ENCODE measurements at places on chromosomes 7 and 10. TPM values are rescaled to one million over a fixed set of nuclear protein-coding genes. Genes with fewer than 3 reads are reported as not detected.

DNA sequence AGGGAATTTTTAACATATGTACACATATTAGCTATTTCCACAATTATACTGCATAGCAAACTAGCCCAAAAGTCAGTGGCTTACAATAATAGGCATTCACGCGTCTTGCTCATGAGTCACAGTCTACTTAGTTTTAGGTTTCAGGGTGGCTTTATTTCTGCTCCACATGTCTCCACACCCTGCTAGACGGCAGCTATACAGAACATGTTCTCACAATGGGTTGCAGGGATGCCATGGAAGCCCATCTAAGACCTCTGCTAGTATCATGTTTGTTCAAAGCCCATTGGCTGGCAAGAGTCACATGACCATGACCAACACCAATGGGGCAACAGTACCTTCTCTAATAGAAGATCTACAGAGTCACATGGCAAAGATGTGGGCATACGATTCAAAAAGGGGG, 96.3 kb upstream of the NEBL start:
- H3K4me3 ChIP-seq, result no peak overlapping the region
- no peaks in the 10 kb centered on the region for H3K36me3 ChIP-seq
- H3K4me1 ChIP-seq, result peaks cover 27% of the 10 kb centered on the region
- H3K27ac ChIP-seq, result peak overlapping the region; percentile 46

DNA sequence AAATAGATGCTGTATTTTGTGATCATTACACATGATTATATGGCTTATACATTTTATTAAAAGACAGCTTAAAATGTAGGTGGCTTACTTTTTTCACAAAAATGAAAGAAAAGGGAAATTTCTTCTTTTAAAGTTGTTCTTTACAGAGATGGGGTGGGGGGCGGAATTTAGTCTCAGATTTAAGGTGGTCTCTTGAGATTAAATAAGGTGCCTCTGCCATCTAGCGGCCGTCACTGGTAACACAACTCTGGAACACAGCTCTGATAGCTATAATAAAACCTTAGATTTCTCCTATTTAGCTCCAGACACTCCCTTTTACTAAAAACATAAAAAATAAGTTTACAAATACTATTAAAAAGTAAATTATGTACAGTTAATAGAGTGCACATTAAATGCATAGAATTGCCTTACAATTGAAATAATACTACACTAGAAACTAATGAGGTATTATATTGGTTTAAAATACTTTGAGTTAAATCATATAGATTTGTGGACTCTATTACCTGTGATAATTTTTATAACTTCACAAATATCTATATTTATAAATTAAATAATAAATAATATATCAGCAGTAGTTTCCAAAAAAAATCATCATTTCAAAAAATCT, 210.9 kb downstream of the DGKB start:
- DNase-seq, result no peak
- H3K27ac ChIP-seq, result no peak overlapping the region
- H3K27me3 ChIP-seq, result no peaks in the 10 kb centered on the region
- no peak overlapping the region for H3K4me3 ChIP-seq

DNA sequence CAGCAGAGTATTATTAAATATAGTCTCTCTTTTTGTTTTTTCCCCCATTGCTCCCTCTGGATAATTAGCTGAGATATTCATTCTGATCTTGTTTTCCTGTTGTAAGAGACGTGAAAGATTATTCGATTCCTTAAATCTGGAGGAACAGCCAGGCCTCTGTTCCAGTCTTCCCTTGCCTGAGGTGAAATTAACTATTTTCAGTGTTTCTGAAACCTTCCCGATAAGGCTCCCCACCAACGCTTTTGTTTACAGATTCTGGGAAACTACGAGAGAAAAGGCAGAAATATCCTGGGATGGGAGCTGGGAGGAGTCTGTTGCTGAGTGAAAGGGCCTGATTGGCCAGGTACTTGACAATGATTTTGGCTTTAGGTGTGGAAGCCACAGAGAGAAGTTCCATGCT, 63.6 kb upstream of the AGR3 start:
- no peaks in the 10 kb centered on the region for H3K36me3 ChIP-seq
- no peaks in the 10 kb centered on the region for H3K27me3 ChIP-seq
- H3K4me3 ChIP-seq, result no peak overlapping the region

GRCh38 chr10:73117976-73118743, 7.9 kb downstream of the NUDT13 start:
- no peaks in the 10 kb centered on the region for H3K36me3 ChIP-seq
- peak; percentile 39 for DNase-seq
- H3K27me3 ChIP-seq, result no peaks in the 10 kb centered on the region
- peak overlapping the region; percentile 53 for H3K27ac ChIP-seq
- no peak overlapping the region for H3K4me3 ChIP-seq
- peaks cover 7% of the 10 kb centered on the region for H3K4me1 ChIP-seq

- H3K27me3 ChIP-seq, result no peaks in the 10 kb centered on the region
- no peak overlapping the region for H3K27ac ChIP-seq
- peaks cover 68% of the 10 kb centered on the region for H3K36me3 ChIP-seq
- no peak overlapping the region for H3K4me3 ChIP-seq
Measured at GRCh38 chr7:94429153-94429552, 34.5 kb downstream of the COL1A2 start.

GRCh38 chr10:12235796-12236195, 39.8 kb downstream of the CDC123 start:
- H3K36me3 ChIP-seq, result peaks cover 44% of the 10 kb centered on the region
- no peaks in the 10 kb centered on the region for H3K27me3 ChIP-seq
- peak overlapping the region; percentile 51 for H3K27ac ChIP-seq
- no peaks in the 10 kb centered on the region for H3K4me1 ChIP-seq
- no peak overlapping the region for H3K4me3 ChIP-seq
- DNase-seq, result no peak

- H3K36me3 ChIP-seq, result no peaks in the 10 kb centered on the region
- H3K4me3 ChIP-seq, result peak overlapping the region; percentile 9
- H3K27me3 ChIP-seq, result no peaks in the 10 kb centered on the region
- peaks cover 8% of the 10 kb centered on the region for H3K4me1 ChIP-seq
Measured at GRCh38 chr7:157670490-157671357, 333.9 kb downstream of the DNAJB6 start.

GRCh38 chr7:75925717-75926435, 10.9 kb downstream of the POR start:
- no peaks in the 10 kb centered on the region for H3K27me3 ChIP-seq
- H3K27ac ChIP-seq, result no peak overlapping the region
- H3K4me3 ChIP-seq, result no peak overlapping the region

- H3K27ac ChIP-seq, result no peak overlapping the region
- no peak for DNase-seq
- no peaks in the 10 kb centered on the region for H3K27me3 ChIP-seq
- no peak overlapping the region for H3K4me3 ChIP-seq
- no peaks in the 10 kb centered on the region for H3K4me1 ChIP-seq
Measured at GRCh38 chr10:104026762-104027161, 58.9 kb downstream of the COL17A1 start.

DNA sequence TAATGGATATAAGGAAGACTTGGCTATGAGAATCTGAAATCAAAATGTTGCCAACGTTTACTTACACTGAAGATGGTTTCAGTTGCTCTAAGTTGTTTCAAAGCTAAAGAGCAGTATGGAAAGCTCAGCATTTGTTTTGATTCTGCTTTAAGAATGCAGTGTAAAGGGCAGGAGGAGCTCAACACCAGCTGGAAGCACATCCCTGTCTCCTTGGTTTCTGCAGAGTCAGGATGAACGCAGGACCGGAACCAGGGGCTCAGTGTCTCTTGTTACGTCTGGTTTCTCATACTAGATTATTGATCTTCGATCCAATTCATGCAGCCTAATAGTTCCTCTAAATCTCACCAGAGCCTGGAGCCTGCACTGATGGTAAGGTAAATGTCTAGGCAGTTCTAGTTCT, 24.1 kb downstream of the ZRANB1 start:
- H3K27ac ChIP-seq, result no peak overlapping the region
- peaks cover 4% of the 10 kb centered on the region for H3K36me3 ChIP-seq
- H3K27me3 ChIP-seq, result no peaks in the 10 kb centered on the region
- no peak for DNase-seq
- H3K4me3 ChIP-seq, result no peak overlapping the region

- H3K27me3 ChIP-seq, result no peaks in the 10 kb centered on the region
- H3K4me1 ChIP-seq, result peaks cover 4% of the 10 kb centered on the region
- no peak for DNase-seq
- no peaks in the 10 kb centered on the region for H3K36me3 ChIP-seq
- no peak overlapping the region for H3K27ac ChIP-seq
Measured at GRCh38 chr7:148850564-148850963, 33.5 kb downstream of the EZH2 start.

- no peak overlapping the region for H3K4me3 ChIP-seq
- no peaks in the 10 kb centered on the region for H3K36me3 ChIP-seq
- H3K27me3 ChIP-seq, result no peaks in the 10 kb centered on the region
Measured at GRCh38 chr7:85890244-85890811, 703.5 kb upstream of the SEMA3D start.

DNA sequence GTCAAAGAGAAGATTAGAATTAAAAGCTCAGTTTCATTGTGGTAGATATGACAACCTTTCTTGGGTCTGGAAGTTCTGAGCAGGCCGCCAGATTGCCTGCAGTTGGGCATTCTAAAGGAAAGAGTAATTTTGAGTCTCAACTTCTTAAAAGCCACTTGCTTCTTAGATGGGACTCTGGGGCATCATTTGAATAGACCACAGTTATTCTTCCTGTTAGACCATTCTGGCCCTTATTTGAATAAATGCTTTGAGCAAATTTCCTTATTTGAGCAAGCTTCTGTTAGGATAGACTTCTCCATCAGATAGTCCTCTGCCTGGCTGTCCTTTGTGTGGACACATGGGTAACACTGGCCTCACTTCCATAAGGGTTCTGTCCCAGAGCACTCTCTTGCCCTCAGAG, 40.2 kb downstream of the SND1 start:
- no peaks in the 10 kb centered on the region for H3K27me3 ChIP-seq
- no peak overlapping the region for H3K4me3 ChIP-seq

- no peaks in the 10 kb centered on the region for H3K27me3 ChIP-seq
- peak; percentile 86 for DNase-seq
- peaks cover 10% of the 10 kb centered on the region for H3K4me1 ChIP-seq
- peak overlapping the region; percentile 33 for H3K27ac ChIP-seq
- H3K4me3 ChIP-seq, result no peak overlapping the region
- no peaks in the 10 kb centered on the region for H3K36me3 ChIP-seq
Measured at GRCh38 chr7:20033621-20034400, 183.4 kb downstream of the MACC1 start.

GRCh38 chr10:17661510-17661909, 17.6 kb downstream of the STAM start:
- peaks cover 11% of the 10 kb centered on the region for H3K4me1 ChIP-seq
- DNase-seq, result no peak
- no peak overlapping the region for H3K27ac ChIP-seq
- H3K36me3 ChIP-seq, result peaks cover 5% of the 10 kb centered on the region
- no peaks in the 10 kb centered on the region for H3K27me3 ChIP-seq

DNA sequence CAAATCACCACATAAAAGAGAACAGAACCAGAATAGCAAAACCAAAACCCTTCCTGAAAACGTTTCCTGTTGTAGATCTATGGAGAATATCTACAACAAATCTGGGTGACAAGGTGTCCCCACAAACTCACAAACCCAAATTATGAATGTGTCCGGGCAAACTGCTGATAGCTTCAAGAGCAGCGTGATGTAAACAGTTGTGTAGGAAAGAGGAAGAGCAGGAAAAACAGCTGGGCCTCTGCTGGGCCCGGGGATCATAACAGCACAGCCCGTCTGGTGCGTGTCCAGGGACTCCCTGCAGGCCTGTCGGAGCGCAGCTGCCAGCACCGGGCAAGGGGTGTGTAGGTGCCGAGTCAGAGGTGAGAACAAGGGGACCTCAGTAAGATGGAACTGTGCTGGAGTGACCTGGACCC, 53.7 kb downstream of the KCNH2 start:
- H3K4me1 ChIP-seq, result no peaks in the 10 kb centered on the region
- no peak overlapping the region for H3K27ac ChIP-seq
- DNase-seq, result no peak

GRCh38 chr7:18354108-18355085, 141.2 kb upstream of the HDAC9 start:
- H3K4me1 ChIP-seq, result peaks cover 5% of the 10 kb centered on the region
- H3K27ac ChIP-seq, result no peak overlapping the region
- H3K4me3 ChIP-seq, result no peak overlapping the region
- no peaks in the 10 kb centered on the region for H3K27me3 ChIP-seq
- H3K36me3 ChIP-seq, result no peaks in the 10 kb centered on the region

DNA sequence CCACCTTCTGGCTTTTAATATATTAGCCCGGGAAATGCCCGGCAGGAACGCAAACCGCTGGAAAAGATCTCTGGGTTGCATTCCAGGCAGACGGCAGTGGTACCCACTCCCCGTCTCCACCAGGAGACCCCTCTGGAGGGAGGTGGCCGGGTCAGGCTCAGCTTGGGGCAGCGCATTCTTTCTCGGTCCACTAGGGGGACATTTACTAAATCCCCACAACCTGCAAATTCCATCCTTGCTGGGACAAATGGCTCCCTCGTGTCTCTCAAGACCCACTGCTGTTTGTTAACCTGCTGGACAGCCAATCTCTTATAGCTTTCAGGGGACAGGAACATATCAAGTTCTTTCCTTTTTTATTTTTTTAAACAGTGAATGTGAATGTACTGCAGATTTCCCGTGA, 45.8 kb upstream of the CARD11 start:
- peaks cover 4% of the 10 kb centered on the region for H3K4me1 ChIP-seq
- H3K27me3 ChIP-seq, result peaks cover 4% of the 10 kb centered on the region
- DNase-seq, result no peak

DNA sequence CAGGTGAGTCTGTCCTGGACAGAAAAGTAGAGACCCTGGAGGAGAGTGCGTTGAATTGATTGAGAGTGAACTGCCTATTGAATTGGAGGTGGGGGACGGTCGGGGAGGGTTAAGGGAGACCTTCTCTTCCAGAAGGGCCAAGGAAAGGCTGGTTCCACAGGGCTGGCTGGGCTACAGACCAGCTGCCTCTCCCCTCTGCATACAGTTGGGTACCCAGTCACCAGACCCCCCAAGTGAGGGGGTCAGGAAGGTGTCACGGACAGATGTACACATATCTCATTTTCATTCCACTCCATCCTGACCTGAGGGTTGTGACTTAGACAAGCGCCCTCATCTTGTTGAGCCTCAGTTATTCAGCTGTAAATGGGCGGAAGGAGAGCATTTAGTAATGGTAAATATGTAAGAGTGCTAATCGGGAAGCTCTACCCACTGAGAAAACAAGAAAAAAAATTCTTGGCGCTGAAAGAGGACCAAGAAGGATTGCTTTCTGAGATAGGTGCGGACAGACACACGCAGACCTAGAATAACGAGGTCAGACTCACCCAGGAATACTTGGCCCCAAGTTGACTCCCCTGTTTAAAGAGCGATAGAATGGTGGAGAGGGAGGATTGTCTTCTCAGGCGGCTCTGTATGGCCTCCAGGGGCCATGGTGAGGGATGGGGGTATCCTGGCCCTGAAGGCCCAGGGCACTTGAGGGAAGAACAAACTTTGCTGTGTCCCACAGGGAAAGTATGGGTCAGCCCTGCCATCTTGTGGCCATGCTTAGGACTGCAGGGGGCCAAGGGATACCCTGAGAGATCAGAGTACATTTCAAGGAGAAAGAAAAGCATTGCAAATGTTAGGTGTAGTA, 7.2 kb upstream of the MBL2 start:
- peaks cover 5% of the 10 kb centered on the region for H3K27me3 ChIP-seq
- peaks cover 5% of the 10 kb centered on the region for H3K4me1 ChIP-seq
- DNase-seq, result peak; percentile 20
- H3K27ac ChIP-seq, result no peak overlapping the region

SYT15B gene
- total RNA-seq, result 1.5 TPM

TEX47 gene
- not detected for total RNA-seq

FAM25A gene
- total RNA-seq, result not detected

SGPL1 gene
- total RNA-seq, result 101 TPM

NME8 gene
- not detected for total RNA-seq

ACHE gene
- 18.9 TPM for total RNA-seq

EPHB6 gene
- 15.7 TPM for total RNA-seq

EMX2 gene
- not detected for total RNA-seq

CALHM1 gene
- total RNA-seq, result not detected

ITIH5 gene
- 3.7 TPM for total RNA-seq

CHN2 gene
- total RNA-seq, result 3.6 TPM

NPC1L1 gene
- total RNA-seq, result 0.07 TPM

LRRD1 gene
- 0.27 TPM for total RNA-seq

DGKI gene
- 6.3 TPM for total RNA-seq

AKR1D1 gene
- total RNA-seq, result not detected

ADARB2 gene
- 0.18 TPM for total RNA-seq

BTBD16 gene
- total RNA-seq, result not detected

CALML3 gene
- not detected for total RNA-seq
